Stimulated activated CD4-positive, alpha-beta T cell treated with anti-CD3 and anti-CD28 coated beads, TNF-alpha, amount 100 ng/mL, for 1 hour (primary cell): ENCODE measurements at places on chromosomes 6 and 20.

DNA sequence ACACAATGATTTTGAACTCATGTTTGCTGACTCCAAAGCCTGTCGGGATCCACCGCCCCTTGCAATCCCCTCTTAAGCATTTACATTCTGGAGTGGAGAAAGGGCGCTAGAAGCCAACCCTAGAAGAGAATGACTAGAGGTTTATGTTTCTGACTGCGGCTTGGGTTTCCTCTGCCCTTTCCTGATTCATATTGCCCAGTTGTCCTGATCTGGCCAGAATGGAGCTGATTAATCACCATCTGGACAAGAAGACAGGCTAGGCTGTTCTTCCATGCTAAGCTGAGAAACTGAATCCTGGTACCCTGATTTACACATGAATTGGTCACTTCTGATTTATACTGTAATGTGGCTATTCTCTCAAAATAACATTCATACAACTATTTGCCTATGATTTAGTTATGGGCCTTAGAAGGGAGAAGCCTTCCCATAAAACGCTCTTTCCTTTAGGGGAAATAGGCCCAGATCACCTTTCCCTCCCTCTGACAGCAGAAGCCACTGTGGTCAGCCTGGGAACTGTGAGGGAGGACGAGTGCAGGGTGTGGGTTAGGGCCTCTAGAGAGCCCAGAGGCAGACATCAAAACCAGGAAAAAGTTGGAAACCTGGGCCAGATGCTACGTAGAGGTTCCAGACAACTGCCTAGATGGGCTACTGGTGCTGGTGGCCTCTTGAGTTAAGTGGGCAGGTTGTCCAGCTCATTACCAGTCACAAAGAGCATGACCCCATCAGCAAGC lies 199.2 kb upstream of the PRDM1 start:
- no peak for DNase-seq

GRCh38 chr6:130781557-130781956 lies 45.6 kb upstream of the SMLR1 start:
- DNase-seq, result no peak

DNA sequence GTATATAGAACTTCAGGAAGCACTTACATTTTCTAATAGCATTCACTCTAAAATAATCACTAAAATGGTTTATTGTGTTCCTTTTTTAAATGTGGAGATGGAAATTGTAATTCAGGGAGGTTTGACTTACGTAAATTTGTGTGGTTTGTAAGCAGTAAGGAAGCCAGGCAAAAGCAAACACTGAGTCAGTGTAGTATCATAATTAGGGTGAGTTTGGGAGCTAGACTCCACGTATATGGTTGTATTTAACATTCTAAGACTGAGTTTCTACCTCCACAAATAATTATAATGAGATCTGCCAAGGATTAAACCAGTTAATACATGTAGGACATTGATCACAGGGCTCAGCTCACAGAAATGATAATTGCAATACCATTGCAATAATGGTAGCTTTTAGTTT lies 425.5 kb downstream of the CBLN4 start:
- no peak for DNase-seq

- DNase-seq, result no peak
Measured at GRCh38 chr6:111989743-111990142, 64.2 kb upstream of the CCN6 start.

DNA sequence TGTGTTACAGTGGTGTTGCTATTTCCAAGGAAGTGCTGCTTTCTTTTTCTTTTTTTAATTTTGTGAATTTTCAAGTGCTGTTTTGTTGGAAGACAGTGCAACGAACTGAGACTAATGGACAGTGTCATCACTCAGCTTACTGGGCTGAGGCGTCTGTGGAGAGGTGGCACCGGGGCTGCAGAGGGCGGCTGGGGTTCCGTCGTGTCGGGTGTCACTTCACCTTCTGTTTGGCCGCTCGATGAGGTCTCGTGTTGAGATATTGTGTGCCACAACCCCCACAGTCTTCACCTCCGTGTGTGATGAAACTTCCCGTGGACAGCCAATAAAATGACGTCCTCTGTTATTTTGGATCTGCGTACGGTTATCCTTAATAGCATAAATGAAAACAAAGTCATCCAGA lies 149.4 kb upstream of the SNX9 start:
- DNase-seq, result no peak

DNA sequence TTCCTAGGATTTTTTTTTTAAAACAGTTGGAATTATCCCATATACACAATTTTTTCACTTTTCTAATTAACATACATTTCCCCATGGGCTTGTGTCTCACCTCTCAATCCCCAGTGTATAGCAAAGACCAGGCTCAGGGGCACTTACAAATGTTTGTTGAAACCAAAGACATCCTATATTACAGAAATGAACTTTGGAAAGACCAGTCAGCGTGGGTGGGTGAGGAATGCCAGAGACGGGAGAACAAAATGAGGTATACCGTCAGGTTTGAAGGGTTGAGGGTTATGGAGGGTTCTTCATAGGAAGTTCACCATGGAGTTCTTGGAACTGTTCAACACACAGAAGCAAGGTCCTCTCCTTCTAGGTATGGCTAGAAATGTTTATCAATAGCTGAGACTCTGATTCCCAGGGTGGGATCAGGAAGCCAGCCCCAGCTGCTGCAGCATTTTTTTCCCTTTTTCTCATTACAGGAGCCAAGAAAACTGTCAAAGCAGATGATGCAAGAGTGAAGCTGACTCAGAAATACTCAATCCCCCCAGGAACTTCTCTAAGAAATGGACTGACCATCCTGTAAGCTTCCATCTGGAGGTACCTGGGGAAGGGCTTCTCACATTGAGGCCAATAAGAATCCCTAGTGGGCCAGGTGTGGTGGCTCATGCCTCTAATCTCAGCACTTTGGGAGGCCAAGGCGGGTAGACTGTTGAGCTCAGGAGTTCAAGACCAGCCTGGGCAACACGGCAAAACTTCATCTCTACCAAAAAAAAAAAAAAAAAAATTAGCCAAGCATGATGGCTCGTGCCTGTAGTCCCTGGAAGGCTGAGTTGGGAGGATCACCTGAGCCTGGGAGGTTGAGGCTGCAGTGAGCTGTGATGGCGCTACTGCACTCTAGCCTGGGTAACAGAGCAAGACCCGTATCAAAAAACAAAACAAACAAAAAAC lies 15.9 kb upstream of the TBC1D20 start:
- no peak for DNase-seq

DNA sequence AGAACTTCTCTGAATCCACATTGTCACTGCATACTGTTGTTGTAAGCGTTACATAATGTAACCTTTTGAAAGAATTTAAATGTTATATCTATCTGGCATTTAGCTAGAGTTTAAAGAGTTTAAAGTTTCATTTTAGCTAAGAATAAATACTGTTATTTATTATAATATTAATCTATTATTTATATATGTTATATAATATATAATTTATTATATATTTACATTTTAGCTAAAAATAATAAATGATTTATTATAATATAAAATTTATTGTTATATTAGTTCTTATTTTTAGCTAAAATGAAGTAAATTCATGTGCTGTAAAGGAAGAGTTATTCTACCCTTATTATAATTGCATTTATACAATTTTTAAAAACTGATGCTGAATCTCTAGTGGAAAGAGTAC lies 255.4 kb upstream of the QKI start:
- DNase-seq, result no peak

DNA sequence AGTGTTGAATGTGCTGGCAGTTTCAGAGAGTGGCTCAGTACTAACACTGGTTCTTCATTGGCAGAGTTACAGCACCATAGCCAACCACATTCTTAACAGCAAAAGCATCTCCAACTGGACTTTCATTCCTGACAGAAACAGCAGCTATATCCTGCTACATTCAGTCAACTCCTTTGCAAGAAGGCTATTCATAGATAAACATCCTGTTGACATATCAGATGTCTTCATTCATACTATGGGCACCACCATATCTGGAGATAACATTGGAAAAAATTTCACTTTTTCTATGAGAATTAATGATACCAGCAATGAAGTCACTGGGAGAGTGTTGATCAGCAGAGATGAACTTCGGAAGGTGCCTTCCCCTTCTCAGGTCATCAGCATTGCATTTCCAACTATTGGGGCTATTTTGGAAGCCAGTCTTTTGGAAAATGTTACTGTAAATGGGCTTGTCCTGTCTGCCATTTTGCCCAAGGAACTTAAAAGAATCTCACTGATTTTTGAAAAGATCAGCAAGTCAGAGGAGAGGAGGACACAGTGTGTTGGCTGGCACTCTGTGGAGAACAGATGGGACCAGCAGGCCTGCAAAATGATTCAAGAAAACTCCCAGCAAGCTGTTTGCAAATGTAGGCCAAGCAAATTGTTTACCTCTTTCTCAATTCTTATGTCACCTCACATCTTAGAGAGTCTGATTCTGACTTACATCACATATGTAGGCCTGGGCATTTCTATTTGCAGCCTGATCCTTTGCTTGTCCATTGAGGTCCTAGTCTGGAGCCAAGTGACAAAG lies 17.0 kb upstream of the ADGRF4 start:
- DNase-seq, result no peak

GRCh38 chr6:44868335-44868668 lies 459.8 kb upstream of the RUNX2 start:
- DNase-seq, result no peak

DNA sequence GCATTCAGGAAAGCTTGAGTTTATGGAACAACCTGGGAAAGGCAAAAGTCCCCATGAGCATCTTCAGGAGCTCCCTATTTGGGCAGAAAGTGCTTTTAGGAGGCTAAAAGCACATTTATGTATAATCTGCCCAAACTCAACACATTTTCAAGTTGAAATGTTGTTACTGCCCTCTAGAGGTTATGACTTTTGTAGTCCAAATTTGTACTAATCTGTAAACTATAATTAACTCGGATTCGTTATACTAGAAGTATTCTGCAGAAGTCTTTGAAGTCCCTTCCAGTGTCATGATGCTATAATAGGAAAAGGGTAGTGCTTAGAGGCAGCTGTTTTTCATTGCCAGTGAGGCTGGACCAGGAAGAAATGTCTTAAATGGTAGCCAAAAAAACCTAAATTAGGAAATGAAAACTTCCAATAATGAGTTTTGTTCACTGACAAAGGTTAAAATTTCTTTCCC lies 44.8 kb upstream of the EMILIN3 start:
- DNase-seq, result no peak

DNA sequence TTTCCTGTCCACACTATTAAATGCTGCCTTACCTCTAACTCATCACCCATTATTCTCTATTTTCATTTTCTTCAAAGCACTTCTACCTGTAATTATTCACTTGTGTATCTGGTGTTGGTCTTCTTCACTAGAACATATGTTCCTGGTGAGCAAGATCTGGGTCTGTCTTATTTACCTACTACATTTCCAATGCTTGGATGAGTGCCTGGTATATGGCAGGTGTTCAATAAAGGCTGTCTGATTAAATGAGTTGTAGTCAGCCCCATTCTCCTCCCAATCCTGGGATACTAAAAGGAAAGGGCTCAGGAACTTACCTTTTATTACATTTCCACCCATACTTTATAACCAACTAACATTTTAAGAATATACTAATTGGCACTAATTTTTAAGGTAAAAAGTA lies 61.0 kb downstream of the CEP162 start:
- no peak for DNase-seq

DNA sequence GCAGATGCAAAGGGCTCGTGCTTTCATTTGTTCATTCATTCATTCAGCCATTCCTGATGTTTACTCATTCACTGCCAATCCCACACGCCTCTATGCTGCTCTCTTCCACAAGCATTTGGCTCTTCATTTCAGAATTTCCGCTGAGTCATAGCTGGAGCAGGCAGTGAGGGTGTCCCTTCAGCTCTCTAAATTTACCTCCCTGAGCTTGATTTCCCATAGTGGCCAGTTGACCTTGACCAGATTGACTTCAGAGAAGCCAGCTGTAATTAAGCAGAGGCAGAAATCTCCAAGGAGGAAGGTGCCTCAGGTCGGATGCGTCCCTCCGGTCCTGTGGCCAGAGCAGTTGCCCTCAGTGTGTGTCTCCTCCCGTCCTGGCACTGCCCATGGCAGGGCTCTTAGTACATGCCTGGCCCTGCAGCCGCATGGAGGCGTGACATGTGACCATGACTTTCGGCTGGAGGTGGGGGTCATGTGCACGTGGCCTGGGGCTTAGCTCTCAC lies 267.2 kb upstream of the ECI2 start:
- no peak for DNase-seq

DNA sequence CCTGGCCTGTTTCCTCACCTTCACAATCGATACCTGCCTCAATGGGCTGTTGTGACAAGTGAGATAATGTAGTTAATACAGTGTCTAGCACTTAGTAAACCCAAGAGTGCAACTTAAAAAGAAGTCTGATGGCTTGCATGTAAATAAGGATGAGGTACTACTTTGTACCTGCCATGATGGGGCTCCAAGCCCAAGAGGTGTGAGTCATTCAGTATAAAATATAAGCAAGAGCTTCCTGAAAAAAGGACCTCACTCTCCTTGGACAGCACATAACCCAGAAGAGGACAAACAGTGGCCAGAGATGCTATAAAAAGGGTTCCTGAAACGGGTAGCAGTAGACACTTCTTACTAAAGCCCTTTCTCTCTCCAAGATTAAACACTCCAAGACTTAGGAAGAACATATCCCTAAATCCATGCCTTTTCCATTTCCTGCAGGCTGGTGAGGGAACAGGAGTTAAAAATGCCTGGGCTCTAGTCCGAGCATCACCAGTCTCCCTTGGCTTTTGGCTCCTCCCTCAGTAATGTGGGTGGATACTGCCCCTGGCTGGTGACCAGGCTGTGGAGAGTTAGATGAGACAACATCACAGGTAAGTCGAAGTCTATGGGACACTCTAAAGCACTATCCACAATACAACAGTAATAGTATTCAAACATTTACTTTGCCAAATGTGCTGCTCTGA lies 4.3 kb downstream of the UBE2V1 start:
- DNase-seq, result no peak

DNA sequence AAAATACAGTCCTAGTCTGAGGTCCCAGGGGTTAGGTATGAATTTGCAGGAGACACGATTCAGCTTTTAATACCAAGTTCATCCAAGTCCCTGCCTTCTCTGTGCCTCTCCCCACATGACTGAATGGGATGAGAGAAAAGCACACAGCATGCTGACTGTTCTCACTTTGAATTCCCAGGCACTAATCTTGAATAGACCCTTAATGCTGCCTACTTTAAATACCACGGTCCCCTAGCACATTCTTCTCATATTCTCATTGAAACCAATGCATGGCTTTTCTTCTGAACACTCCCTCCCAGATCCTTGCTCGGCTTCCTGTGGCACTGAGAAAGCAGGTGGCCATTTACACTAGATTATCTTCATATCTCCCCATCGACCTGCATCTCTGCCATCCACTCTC lies 30.1 kb upstream of the SCAF8 start:
- no peak for DNase-seq

DNA sequence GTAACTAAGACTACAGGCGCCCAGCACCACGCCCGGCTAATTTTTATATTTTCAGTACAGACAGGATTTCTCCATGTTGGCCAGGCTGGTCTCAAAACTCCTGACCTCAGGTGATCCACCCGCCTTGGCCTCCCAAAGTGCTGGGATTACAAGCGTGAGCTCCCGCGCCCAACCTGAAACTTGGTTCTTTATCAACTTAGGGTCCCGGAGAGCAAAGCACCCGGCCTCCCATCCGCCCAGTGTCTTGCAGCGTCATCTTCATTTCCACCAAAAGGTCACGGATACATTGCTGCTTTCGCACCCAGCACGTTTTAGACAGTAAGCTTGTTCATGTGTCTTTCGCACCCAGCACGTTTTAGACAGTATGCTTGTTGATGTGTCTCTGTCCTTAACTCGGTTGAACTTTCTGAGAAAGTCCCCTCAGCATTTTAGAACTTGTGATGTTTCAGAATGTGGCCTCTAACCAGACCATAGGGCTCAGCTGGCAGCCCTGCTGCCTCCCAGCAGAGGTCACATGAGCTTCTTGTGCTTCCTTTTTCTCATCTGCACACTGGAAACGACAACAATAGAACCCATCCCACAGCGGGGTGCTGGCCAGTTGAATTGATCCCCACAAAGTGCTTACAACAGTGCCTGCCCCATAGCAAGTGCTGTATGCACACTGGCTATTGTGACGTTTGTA lies 48.8 kb downstream of the PRR18 start:
- DNase-seq, result no peak
